Large intestine (tissue), 12 donors: ENCODE measurements at places on chromosomes 7 and 10. TPM values are rescaled to one million over a fixed set of nuclear protein-coding genes. Genes with fewer than 3 reads are reported as not detected.

Gene SFRP5
- 25.0 TPM for polyA plus RNA-seq

Gene SCIN
- polyA plus RNA-seq, result 4.3 TPM

Gene HTR5A
- 0.03 TPM for polyA plus RNA-seq

Gene AOC1
- polyA plus RNA-seq, result 206 TPM

Gene AP3M1
- polyA plus RNA-seq, result 43.3 TPM

Gene HELLS
- polyA plus RNA-seq, result 16.8 TPM

Gene NRBF2
- 37.9 TPM for polyA plus RNA-seq

Gene MEOX2
- polyA plus RNA-seq, result 3.3 TPM

Gene STEAP1
- 31.6 TPM for polyA plus RNA-seq

Gene GIMAP5
- 9.0 TPM for polyA plus RNA-seq

Gene PDE6C
- 0.55 TPM for polyA plus RNA-seq

Gene IL2RA
- 0.52 TPM for polyA plus RNA-seq

Gene NRG3
- 0.96 TPM for polyA plus RNA-seq

Gene SYT15
- polyA plus RNA-seq, result 2.5 TPM

Gene PNLIPRP2
- polyA plus RNA-seq, result 11.9 TPM

Gene STOX1
- 5.8 TPM for polyA plus RNA-seq

Gene GPR15LG
- polyA plus RNA-seq, result 1.4 TPM

Gene SLC26A3
- polyA plus RNA-seq, result 176 TPM

Gene CLCN1
- 1.6 TPM for polyA plus RNA-seq

Gene RPEL1
- polyA plus RNA-seq, result 0.09 TPM

Gene IRF5
- 5.5 TPM for polyA plus RNA-seq

Gene DLG5
- 34.4 TPM for polyA plus RNA-seq

Gene THSD7A
- 3.7 TPM for polyA plus RNA-seq

Gene STK31
- polyA plus RNA-seq, result 0.52 TPM

Gene TUBAL3
- 33.9 TPM for polyA plus RNA-seq

Gene ANKRD30A
- polyA plus RNA-seq, result 0.01 TPM

Gene VENTX
- 0.22 TPM for polyA plus RNA-seq

Gene OR13A1
- polyA plus RNA-seq, result 0.06 TPM

Gene ABCB4
- polyA plus RNA-seq, result 1.0 TPM

Gene MOGAT3
- polyA plus RNA-seq, result 72.1 TPM

Gene ADRB1
- polyA plus RNA-seq, result 0.64 TPM

Gene TET1
- 3.2 TPM for polyA plus RNA-seq

Gene AQP1
- 81.6 TPM for polyA plus RNA-seq

Gene VWDE
- 0.66 TPM for polyA plus RNA-seq

Gene POU6F2
- polyA plus RNA-seq, result 0.19 TPM

Gene COBL
- 30.5 TPM for polyA plus RNA-seq

Gene CUTC
- 26.4 TPM for polyA plus RNA-seq

Gene CHN2
- polyA plus RNA-seq, result 33.6 TPM

Gene TLL2
- polyA plus RNA-seq, result 0.99 TPM

Gene HOXA1
- 1.5 TPM for polyA plus RNA-seq

Gene HMX2
- polyA plus RNA-seq, result 1.1 TPM

Gene SLC39A12
- polyA plus RNA-seq, result 0.03 TPM

Gene OR6V1
- not detected for polyA plus RNA-seq

Gene DDIT4
- 47.2 TPM for polyA plus RNA-seq

Gene DNAH11
- polyA plus RNA-seq, result 0.40 TPM

Gene SPOCK2
- 17.4 TPM for polyA plus RNA-seq

Gene NACAD
- 7.2 TPM for polyA plus RNA-seq

Gene VSTM4
- polyA plus RNA-seq, result 10.2 TPM
